ENCODE measurements at places on chromosomes 16 and 17.

DNA sequence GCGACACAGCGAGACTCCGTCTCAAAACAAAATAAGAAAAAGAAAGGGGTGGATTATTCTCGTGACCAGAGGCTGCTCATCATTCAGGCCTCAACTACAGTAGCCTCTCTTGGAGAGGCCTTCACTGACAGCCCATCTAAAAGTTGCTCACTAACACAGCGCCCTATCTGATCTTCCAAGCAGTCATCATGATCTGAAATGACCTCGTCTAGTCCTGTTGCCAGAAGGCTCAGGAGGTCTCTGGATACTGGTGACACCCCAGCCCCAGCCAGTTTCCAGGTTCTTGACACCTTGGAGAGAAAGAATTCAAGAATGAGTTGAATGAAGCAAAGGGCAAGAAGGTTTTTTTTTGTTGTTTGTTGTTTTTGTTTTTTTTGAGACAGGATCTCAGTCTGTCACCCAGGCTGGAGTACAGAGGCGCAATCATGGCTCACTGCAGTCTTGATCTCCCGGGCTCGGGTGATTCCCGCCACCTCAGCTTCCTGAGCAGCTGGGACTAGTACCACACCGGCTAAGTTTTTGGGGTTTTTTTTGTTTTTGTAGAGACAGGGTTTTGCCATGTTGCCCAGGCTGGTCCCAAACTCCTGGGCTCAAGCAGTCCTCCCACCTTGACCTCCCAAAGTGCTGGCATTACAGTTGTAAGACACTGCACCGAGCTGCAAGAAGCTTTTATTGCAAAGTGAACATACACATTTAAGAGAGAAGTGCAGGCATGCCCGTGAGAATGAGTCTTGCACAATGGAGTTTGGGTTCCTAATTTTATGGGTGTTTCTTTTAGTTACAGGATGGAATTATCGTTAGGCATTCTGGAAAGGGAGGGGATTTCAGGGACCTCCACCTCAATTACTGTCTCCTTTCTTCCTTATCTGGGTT is 2.7 kb upstream of the ZC3H7A start:
- no peak for DNase-seq

DNA sequence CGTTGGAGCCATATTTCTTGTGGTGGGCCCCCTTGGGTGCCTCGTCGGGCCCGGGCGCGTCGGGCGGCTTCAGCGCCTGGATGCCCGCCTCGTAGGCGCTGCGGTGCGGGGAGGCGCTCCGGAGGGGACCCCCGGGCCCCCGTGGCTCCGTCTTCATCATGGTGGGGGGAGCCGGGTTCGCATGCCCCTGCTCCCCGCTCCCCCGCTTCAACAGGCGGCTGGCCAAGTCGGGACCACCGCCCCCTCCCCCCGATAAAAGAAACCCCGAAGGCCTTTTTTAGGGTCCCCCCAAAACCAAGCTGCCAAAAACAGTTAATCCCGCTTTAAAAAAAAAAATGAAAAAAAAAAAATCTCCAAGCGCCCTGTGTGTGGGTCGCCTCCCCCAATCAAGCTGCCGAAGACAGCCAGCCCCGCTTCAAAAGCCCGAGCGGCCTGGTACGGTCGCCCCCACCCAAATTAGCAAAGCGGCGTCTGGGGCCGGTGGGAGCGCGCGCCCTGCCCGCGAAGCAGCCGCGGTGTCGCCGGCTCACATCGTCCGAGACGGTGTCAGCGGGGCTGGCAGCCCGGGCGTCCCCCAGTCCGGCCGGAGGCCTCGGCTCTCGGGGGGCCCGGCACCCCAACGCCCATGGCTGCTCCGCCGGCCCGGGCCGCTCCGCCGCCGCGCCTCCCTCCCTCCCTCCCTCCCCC is at the start of gene PPP1R9B:
PPP1R9B (minus strand) TSS at position 324 of the 687 bp plus-strand sequence; CDS start at position 160, 164 bp downstream.
- no peak for DNase-seq

GRCh38 chr17:41962111-41962510 is 4.5 kb upstream of the CNP start:
- DNase-seq: no peak

- no peak for DNase-seq
These were observed 17.9 kb downstream of the ITGB4 start for GRCh38 chr17:75739174-75739573.

DNA sequence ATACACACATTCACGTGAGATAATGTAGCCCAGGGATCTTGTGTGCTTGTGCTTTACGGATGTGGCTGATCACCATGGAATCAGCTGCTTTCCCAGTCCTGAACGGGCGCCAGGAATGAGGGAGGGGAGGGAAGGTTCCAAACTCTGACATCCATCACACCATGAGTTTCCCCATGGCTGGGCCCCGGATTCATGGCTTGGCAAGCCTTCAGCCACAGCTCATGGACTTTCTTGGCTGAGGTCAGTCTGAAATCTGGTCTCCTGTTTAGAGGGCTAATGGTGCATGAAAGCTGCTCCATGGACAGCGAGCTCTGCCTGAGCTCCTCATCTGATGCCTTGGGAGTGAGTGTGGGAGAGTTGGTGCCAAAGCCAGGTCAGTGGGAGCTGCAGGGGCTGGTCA is 767.6 kb upstream of the EEF2KMT start:
- no peak for DNase-seq

DNA sequence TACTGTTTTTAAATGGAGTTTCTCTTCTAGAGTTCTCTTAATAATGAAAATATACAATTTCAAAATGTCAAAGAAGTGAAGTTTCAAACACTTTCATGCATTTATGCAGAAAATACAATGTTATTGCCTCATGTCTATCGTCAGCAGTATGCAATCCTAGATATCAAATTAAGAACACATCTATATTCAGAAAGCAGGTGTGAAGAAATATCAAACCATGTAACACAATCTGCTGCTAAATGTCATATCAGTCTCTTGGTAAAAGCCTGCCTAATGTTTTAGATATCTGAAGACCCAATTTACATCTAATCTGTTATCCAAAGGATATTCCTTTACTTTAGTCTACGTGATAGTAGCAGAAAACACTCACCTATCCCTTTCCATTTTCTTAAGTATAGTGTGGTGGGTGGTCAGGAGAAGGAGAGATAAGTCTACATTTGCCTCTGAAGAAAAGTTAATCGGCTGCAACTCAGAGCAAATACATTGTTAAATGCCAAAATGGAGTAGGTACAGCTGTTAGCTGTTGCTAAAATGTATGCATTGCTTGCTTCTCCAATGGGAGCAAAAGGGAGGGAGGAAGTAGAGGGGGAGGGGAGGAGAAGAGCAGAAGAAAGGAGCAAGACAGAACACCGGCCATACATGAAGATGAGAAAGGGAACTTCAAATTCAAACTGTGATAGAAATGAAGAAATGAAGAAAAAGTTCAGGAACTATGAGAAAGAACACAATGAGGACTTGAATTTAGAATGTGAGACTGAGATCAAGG is 64.9 kb downstream of the ITFG1 start:
- DNase-seq: no peak
